Astrocyte (in vitro differentiated cells and primary cell): ENCODE measurements at places on chromosomes 2 and 18. TPM values are rescaled to one million over a fixed set of nuclear protein-coding genes. Genes with fewer than 3 reads are reported as not detected.

Gene KATNAL2
- 3.0 and 3.8 TPM in 2 replicates for total RNA-seq

Gene EMILIN1
- total RNA-seq, result 0.95 and 1.2 TPM in 2 replicates

Gene TLX2
- total RNA-seq, result not detected in 2 replicates

Gene TTC32
- total RNA-seq, result 3.9 and 4.2 TPM in 2 replicates

Gene GREB1L
- 4.3 and 16.2 TPM in 2 replicates for total RNA-seq

Gene SERPINB12
- total RNA-seq, result not detected in 2 replicates

Gene DSG4
- not detected in 2 replicates for total RNA-seq

Gene LCT
- total RNA-seq, result not detected in 2 replicates

Gene ZNF385B
- total RNA-seq, result 0.27 TPM in 1 of 2 replicates, not detected in the other

Gene KHK
- total RNA-seq, result 0.94 and 0.95 TPM in 2 replicates

Gene PAIP2B
- 1.7 TPM in 2 replicates for total RNA-seq

Gene ANKRD30B
- not detected in 2 replicates for total RNA-seq

Gene MLPH
- 14.2 and 16.2 TPM in 2 replicates for total RNA-seq

Gene FN1
- total RNA-seq, result 17,010 and 22,524 TPM in 2 replicates

Gene DUSP19
- 3.1 and 3.7 TPM in 2 replicates for total RNA-seq

Gene C2orf81
- 2.1 and 2.5 TPM in 2 replicates for total RNA-seq

Gene ALPG
- total RNA-seq, result 0.19 and 0.27 TPM in 2 replicates

Gene TMEM178A
- 28.7 and 41.6 TPM in 2 replicates for total RNA-seq

Gene TMEM131
- 32.8 and 35.3 TPM in 2 replicates for total RNA-seq

Gene SCN7A
- total RNA-seq, result 0.36 and 0.50 TPM in 2 replicates

Gene FSHR
- 0.30 and 0.38 TPM in 2 replicates for total RNA-seq

Gene ABCG8
- not detected in 2 replicates for total RNA-seq

Gene ID2
- 7.7 and 13.6 TPM in 2 replicates for total RNA-seq

Gene IFT172
- total RNA-seq, result 15.4 and 17.6 TPM in 2 replicates
